ENCODE measurements at places on chromosomes 3 and 15. TPM values are rescaled to one million over a fixed set of nuclear protein-coding genes. Genes with fewer than 3 reads are reported as not detected.
A peak's percentile ranks its signal among the peaks of the same experiment; 100 is the strongest.

GOLGA8T gene
- total RNA-seq = not detected

OSTN gene
- not detected for total RNA-seq

DNA sequence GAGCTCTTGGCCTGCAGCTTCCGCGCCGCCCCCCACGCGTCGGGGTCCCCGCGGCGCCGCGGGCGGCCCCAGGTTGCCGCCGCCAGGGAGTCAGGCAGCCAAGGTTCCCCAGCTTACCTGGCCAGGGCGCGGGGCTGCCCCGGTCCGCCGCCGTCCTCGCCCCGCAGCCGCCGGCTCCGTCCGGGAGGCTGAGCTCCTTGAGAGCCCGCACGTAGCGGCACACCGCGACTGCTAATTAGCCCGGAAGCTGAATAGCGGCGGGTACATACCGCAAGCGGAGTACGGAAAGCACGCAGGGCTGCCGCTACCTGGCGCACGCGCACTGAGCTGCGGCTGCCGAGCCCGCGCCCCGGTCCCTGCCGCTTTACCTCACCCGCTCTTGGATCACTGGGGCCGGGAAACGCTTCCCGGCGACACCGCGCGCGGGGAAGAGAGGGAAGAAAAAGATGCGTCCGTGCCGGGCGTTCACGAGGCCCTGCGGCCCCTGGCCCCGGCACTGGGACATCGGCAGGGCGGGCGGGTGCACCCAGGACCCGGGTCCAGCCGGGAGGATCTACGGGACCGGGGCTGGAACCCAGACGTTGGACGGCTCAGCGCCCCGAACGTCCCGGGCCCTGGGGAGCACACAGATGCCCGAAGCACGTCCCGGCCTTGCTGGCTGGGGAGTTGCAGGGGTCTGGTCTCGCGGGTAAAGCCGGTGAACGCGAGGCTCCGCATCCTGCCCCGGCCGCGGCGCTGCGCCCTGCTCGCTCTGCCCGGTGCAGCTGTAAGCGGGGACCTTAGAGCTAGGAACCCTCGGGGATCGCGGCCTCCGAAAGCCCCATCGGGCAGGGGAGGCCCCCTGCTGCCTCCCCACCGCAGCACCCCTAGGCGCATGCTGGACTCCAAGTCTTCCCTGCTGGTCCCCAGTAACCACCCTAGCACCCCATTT, at the start of gene GOLGA8B:
GOLGA8B (minus strand) TSS at position 253 of the 931 bp plus-strand sequence. CDS start 47,739 bp downstream, outside the sequence.
- H3K27ac ChIP-seq = peak within 1 kb of the TSS; percentile 74
- peak; percentile 69 for DNase-seq
- peaks cover 2% of the 10 kb centered on the region for H3K27me3 ChIP-seq
- no peaks in the 10 kb centered on the region for H3K36me3 ChIP-seq
- peaks cover 41% of the 10 kb centered on the region for H3K4me1 ChIP-seq

CCK gene
- not detected for total RNA-seq

GRCh38 chr15:83881156-83881555, 227.2 kb downstream of the ADAMTSL3 start:
- H3K4me1 ChIP-seq = no peaks in the 10 kb centered on the region
- no peaks in the 10 kb centered on the region for H3K36me3 ChIP-seq
- DNase-seq = no peak
- peaks cover 5% of the 10 kb centered on the region for H3K27me3 ChIP-seq
- no peak overlapping the region for H3K27ac ChIP-seq
